ENCODE measurements at places on chromosomes 5 and 9.

- DNase-seq = no peak
Measured at GRCh38 chr9:84897362-84898094, 228.0 kb downstream of the NTRK2 start.

GRCh38 chr9:83656952-83657351 is 34.0 kb downstream of the IDNK start:
- no peak for DNase-seq

DNA sequence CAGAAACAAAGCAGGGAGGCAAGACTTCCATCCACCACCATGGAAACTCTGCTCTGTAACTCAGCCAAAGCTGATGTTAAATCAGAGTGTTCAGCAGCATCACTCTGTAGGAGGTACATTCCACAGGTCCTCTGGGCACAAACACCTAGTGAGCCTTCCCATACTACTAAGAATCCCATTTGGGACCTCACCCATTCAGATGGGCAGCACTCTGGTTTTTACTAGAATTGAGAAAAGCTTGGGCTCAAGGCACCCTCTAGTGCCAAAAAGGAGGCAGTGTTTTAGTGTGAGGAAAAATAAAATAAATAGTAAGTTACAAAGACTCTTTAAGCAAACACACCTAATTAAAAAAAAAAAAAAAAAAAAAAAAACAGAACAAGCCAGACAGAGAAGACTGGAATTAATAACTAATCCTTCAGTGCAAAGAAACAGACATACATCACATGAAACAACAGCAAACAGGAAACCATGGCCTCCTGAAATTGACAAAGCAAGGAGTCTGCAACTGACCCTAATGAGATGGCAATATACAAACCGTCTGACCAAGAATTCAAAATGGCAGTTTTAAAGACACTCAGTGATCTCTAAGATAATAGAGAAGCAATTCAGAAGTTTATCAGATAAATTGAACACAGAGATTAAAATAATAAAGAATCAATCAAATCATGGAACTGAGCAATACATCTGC is 159.5 kb downstream of the GNA14 start:
- DNase-seq = no peak

GRCh38 chr9:34114436-34114835 is 12.1 kb downstream of the DCAF12 start:
- no peak for DNase-seq

DNA sequence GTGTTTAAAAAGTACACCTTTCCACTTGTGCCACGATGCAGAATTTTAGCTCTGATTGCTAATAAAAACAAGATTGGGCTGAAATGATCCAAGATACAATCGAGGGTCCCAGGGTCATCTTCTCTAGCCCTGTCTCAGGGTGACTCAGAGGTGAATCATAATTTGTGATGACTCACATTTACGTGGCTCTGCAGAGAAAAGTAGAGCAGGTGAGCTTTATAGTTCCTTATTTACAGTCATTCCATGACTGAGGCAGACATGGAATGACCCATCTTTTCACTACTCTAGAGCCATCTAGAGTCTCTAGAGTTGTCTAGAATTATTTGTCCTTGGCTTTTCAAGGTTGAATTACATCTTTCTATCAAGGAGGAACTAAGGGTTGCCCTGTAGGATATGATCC is 155.2 kb downstream of the GAS1 start:
- no peak for DNase-seq

DNA sequence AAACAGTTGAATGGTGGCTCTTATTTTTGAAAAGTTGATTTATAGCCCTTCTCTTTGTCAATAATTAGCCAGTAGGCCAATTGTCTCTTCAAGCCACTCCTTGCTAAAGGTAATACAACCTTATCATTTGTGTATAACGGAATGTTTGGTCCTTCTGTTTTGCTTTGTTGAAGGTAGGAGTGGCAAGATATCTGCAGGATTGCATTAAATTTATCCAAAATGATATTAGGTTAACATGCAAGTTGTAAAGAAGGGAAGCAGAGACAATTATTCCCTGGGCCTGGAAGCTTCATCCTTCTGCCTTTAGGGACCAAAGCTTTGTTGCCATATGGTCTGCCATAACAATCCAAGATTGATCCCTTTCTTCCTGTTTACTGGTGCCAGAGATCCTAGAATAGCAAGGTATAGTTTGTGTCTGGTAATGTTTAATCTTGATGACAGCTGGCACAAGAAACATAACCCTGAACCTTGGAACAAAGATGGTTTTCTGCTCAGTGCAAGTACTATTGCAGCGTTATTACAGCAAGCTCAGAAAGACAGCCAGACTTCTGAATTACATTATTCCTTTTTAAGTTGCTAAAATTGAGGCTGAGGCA is 15.5 kb upstream of the FSD1L start:
- DNase-seq = no peak

DNA sequence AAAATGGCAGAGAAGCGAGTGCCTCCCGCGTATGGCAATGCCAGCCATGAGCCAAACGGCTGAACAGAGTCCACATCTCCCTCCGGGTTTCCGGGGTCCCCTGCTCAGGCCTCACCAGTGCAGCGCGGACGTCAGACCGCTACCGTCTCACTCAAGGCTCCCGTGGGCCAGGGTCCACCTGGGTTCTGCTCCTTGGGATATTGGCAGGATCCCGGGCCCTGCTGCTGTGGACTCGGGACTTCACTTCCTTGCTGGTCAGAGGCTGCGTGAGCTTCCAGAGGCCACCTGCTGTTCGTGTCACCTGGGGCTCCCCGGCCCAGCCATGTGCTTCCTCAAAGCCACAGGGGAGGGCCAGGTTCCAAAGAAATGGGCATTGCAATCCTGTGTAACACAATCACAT is 38.4 kb upstream of the CLPTM1L start:
- DNase-seq = no peak

DNA sequence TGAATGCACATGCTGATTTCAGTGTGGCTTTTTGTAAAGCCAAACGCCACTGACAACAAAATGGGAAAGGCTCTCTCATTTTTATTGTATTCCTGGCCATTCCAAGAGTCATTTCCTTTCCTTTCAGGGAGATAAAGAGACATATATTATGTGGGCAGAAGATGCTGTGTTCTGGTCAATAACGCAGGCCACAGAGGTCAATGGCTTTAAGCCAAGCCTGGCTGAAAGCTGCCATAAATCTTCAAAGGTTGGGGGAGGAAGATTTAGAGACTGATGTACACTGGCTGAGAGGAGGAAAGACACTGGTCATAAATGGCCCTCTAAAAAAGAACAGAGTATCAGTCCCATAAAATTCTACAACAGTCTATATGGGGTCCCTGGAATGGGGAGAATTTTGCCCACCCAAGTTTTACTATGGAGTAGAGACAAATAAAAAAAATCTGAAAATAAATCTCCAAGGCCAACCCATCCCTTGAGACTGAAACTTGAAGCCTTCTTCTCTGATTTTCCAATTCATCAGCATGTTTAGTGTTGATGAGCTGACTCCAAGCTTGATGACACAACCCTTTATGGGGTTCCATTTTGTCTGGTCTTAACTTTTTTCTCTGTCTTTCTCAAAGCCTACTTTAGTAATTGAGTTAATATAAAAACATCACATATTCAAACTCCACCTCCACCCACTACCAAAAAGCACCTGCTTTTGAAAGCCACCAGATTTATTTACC is 152.1 kb upstream of the SLC24A2 start:
- no peak for DNase-seq

DNA sequence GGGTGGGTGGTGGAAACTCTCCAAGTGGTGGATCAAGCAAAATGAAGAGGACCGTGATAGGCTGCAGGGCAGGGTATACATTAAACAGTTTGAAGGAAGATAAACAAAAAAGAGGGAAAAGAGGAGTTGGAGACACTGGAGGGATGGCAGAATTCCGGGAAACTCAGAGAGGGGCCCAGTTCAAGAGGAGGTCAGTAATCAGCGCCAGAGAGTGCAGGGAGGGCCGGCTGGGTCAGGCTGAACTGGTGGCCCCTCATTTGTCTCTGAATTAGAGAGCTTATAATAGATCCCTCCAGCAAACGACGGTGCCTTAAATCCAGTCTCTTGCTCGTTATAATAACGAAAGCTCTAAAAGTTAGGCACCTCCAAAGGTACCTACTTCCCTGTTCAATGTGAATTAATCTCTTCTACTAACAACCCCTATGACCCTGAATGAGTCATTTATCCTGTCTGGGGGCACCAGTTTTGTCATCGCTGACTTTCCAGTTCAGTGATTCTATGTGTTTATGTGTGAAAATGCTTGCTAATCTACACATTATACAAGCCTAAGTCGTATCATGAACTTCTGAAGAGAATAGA is 2.4 kb upstream of the ZSWIM6 start:
- DNase-seq = no peak

- DNase-seq = no peak
Measured at GRCh38 chr5:178271726-178272479, 39.3 kb upstream of the PHYKPL start.

- DNase-seq = no peak
Measured at GRCh38 chr5:3282841-3283240, 312.8 kb upstream of the IRX1 start.

GRCh38 chr5:5881294-5881693 is 458.8 kb downstream of the ICE1 start:
- no peak for DNase-seq

DNA sequence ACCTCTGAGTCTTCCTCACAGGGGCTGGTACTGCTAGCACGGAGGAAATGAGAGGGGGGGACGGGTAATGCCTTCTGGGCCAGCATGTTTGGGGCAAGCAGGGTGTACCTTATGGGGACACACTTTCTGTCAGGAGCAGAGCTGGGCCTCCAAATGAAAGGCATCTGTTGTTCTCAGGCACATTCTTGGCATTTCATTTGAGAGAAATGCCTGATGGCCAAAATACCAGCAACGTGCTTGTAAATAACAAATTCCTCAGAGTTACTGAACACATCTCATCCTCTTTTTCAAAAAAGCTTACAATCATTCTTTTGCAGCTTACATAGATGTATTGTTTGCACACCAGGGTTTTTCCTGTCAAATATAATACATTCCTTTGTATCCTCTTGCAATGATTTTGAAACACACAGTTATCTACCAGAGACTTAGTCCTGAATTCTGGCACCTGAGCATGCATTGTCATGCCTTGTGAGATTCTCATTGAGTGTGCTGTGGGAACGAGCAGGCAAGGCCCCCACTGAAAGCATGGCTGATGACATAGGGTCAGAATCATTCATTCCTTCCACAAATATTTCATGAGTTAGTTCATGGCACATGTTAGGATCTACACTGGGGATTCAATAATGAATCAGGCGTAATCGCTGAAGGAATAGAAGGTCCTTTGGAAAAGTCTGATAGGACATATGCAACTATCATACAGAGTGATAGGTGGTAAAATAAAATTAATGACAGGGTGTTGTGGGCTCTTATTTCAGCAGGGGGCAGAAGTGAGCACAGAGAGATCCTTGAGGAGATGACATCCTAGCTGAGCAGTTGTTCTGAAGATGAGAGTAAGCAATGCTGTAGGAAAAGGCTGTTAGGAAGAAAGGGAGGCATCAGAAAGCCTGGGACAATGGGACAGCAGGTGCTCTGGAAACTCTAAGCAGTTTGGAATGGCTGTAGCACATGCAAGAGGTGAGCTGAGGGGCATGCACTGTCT is 260.9 kb upstream of the TUT7 start:
- no peak for DNase-seq

Measured in activated T-helper 1 cell treated with Interleukin-2 at 50 U/mL for 16 hours (primary cell).